ENCODE measurements at places on chromosomes 13 and 19. TPM values are rescaled to one million over a fixed set of nuclear protein-coding genes. Genes with fewer than 3 reads are reported as not detected.

DNA sequence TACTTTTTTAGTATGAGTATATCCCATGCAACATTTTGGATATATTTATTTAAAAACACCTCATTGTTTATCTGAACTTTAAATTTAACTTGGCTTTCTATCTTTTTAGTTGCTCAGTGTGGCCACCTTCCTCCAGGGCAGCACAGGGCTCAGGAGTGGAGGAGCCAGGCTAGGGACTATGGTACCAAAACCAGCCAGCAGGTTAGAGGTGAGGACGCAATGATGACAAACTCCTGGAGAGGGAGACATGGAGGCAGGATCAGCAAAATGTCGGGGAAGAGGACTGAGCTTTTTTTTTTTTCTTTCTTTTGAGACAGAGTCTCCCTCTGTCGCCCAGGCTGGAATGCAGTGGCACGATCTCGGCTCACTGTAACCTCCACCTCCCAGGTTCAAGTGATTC, 29.6 kb upstream of the CALM3 start:
- no peak for DNase-seq

DNA sequence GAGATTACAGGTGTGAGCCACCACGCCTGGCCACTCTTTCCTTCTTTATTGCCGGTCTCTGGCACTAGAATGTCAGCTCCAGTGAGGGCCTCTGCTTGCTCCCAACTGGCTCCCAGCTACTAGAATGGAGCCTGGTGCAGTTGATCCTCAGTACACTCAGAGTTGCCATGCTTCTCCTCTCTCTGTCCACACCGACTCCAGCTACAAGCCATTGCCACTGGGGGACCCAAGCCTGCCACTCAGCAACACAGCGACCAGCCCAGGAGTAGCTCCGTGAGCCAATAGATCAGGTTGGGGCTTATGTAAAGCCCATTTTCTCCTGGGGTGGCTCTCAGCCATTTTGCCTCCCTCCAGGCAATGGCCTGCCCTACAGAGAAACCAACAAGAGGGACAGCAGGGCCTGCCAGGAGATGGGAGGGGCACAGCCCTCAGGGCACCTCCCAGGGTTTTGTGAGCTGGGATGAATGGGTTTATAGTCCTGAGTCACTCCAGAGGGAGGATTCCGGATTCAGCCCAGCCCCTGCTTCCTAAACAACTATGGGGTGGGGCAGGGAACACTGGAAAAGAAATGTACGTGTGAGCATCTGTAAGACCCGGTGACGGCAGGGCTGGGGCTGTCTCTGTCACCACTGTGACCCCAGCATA, 36.5 kb downstream of the OPA3 start:
- DNase-seq: no peak

DNA sequence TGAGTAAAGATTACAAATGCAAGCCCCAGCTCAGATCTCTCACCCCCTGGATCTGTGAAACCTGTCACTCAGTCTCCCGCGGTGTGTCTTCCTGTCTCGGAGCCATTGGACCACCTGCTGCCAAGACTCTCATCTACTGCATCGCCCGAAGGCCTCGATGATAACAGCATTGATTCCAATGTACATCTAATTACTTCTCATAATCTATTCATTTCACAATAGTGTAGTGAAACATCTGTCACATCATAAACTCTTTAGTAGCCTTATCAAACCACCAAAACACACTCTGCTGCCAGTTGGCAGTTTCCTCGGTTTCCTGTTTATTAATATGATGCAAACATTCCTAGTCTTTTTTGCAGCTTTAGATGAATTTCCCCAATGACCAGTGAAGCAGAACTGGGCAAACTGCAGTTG, 220.3 kb downstream of the POU4F1 start:
- peak; percentile 26 for DNase-seq

DNA sequence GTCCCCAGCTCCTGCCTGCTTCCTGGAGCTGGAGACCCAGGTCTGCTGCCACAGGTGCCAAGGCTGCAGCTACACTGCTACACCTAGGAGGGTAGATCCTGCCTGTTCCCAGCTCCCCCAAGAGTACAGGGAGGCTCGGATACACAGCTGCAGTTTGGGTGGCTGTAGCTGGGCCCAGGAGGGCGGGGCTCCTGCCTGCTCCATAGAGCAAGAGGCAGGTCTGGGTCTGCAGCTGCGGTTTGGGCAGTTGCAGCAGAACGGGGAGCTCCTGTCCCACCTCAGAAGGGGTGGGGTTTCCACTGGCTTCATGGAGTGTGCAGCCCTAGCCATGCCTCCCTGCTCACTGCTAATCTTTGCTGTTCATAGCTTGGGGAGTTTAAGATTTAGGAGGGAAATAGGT, 199.0 kb downstream of the NUFIP1 start:
- DNase-seq: no peak

GRCh38 chr19:35859414-35859813, 2.7 kb downstream of the KIRREL2 start:
- DNase-seq: no peak

Gene DACH1
- 70.0 TPM for total RNA-seq

GRCh38 chr13:108830916-108831315, 201.5 kb downstream of the MYO16 start:
- DNase-seq: no peak

GRCh38 chr13:104387510-104387909, 1321.3 kb upstream of the SLC10A2 start:
- no peak for DNase-seq

GRCh38 chr13:111882351-111882750, 184.6 kb upstream of the SOX1 start:
- no peak for DNase-seq

GRCh38 chr13:33697926-33698325, 120.0 kb upstream of the RFC3 start:
- DNase-seq: no peak

Gene FOXO1
- total RNA-seq: 5.7 TPM

Gene SPACA6
- 3.8 TPM for total RNA-seq

DNA sequence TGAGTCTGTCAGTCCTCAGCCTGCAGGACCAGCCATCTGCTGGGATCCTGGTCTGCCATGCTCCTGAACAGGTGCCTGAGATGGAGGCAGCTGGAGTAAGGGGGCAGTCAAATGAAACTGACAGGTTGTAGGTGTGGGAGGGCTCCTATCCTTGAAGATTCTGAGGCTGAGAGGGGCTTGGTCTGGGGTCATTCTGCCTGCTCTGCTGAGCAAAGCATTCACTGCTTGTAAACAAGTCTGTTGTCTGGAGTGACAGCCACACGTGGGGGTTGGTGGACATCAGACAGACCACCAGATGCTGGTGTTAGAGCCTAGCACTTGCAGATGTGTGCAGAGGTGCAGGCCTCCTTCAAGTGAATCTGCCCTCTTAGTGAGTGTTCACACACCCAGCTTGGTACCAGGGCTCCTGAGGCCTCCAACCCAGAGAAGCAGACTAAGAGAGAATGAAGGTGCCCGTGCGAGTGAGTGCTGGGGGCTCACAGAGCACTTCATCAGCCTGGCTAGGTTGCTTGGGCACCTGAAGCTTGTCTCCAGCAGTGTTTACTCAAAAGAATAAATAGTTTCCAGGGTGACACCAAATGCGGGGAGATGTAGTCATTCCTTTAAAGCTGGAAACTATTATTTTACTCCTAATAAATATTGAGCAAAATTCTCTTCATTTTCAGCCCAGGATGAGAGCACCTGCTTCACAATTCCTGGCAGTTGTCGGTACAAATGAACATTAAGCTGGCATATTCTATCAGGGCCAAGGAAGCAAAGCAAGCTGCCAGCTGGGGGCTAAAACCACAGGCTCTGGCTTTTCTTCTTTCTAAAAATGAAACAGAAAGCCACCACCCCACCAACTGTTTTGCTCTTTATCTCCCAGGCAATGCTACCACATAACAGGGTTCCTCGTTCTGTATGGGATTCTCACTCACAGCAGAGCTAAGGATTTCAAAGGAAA, 82.3 kb downstream of the RNASEH2B start:
- peak; percentile 77 for DNase-seq

- peak; percentile 80 for DNase-seq
Observed at GRCh38 chr19:14248578-14249011, 42.6 kb upstream of the ADGRL1 start.
